T-helper 17 cell (primary cell): ENCODE measurements at places on chromosomes 2 and 18.
A peak's percentile ranks its signal among the peaks of the same experiment; 100 is the strongest.

DNA sequence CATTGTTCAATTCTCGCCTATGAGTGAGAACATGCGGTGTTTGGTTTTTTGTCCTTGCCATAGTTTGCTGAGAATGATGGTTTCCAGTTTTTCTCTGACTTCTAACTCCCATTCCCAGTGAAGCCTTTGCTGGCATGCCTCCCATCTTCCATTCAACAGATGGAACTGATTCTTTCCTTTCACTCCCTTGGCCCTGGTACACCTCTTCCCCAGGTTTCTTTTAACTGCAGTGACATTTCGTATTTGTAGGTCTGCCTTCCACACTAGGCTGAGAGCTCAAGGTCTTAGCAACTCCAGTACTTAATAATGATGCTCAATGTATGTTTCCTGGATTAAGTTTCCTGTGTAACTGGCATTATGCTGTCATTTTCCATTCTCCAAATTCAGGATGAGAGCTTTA, 48.5 kb downstream of the GAREM1 start:
- DNase-seq: no peak

DNA sequence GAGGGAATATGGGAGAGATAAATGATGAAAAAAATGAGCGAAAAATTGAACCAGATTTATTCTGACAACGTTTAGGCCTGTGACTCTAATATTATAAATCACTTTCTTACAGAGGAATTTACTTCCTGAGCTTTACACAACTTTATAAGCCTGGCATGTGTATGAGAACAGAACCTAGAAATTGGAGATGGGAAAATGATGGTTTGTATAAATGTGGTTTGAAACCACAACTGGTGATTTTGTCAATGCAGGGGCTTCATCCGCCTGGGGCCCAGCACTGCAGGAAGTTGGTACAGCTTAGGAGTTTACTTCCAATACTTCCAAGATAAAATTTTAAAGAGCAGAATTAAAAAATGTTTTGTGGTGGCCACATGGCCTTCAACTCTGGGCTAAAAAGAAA, 82.3 kb downstream of the VAPA start:
- no peak for DNase-seq

GRCh38 chr2:227164763-227165291, 403 bp downstream of the COL4A3 start:
- DNase-seq: no peak

DNA sequence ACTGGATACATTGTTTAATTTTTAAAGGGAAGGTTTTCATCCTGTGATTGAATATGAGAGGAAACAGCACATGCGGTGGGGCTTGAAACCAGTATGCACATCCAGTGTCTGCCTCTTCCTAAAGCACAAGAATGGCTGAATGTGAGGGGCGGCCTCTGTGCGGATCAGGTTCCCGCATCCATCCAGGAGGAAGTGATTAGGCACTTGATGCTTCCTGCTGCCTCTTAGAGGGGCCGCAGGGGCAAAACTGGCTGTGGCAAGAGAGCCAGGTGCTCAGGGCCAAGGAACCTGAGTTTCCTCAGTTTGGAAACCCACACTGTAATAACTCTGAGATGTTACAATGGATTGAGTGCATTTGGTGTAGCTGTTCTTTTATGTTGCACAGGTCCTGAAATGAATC, 48.8 kb downstream of the THNSL2 start:
- no peak for DNase-seq

DNA sequence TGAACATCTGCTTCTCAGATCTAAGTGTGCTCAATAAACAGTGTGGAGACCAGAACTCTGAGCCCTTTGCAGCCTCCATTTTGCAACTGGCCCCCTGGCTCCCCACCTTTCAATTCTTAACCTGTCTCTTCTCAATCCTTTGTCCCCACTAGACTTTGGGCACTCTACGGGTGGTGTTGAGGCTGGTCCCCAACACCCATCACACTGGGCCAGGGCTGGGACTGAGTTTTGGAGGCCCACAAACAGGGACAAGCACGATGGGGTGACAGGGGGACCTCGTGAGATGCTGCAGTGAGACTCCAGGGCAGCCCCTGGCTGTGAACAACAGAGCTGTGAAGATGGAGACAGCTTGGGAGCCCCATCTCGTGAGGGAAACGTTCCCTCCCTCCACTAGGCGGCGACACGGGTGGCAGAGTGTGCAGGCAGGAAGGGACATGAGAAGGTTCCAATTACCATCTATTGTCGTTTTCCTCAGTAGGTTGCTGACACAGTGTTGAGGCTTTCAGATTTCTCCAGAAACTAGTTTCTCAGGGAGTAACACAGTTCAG, 1.2 kb downstream of the ANKMY1 start:
- peak; percentile 55 for DNase-seq
